ENCODE measurements at places on chromosomes 2 and 18. TPM values are rescaled to one million over a fixed set of nuclear protein-coding genes. Genes with fewer than 3 reads are reported as not detected.

DNA sequence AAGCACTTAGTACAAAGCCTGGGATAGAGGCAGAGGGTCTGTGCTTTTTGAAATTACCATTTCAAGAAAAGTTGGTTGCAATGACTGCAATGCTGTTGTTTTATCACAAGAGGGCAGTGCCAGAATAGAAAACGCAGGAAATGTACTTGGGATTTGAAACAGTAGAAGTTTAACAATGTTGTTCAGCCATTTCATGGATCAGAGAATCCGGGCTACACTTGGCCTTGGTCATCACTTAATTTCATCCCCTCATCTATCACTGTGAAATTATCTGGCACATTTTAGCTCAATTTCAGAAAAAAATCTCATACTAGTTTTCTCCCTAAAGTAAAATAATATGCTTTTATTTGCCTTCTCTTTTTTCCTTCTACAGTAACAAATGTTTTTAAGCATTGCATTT is 70.8 kb downstream of the RAPGEF4 start:
- H3K36me3 ChIP-seq, result peaks cover 3% of the 10 kb centered on the region
- H3K4me3 ChIP-seq, result no peak overlapping the region
- no peak overlapping the region for H3K27ac ChIP-seq

- no peaks in the 10 kb centered on the region for H3K36me3 ChIP-seq
- no peak overlapping the region for H3K4me3 ChIP-seq
- no peak overlapping the region for H3K27ac ChIP-seq
- H3K27me3 ChIP-seq, result peaks cover 37% of the 10 kb centered on the region
- no peaks in the 10 kb centered on the region for H3K4me1 ChIP-seq
These were observed 2.1 kb downstream of the SERPINB10 start for GRCh38 chr18:63909870-63910269.

- no peaks in the 10 kb centered on the region for H3K36me3 ChIP-seq
- no peak for DNase-seq
- no peaks in the 10 kb centered on the region for H3K27me3 ChIP-seq
These were observed 297.2 kb downstream of the NDUFA10 start for GRCh38 chr2:239727776-239728600.

DNA sequence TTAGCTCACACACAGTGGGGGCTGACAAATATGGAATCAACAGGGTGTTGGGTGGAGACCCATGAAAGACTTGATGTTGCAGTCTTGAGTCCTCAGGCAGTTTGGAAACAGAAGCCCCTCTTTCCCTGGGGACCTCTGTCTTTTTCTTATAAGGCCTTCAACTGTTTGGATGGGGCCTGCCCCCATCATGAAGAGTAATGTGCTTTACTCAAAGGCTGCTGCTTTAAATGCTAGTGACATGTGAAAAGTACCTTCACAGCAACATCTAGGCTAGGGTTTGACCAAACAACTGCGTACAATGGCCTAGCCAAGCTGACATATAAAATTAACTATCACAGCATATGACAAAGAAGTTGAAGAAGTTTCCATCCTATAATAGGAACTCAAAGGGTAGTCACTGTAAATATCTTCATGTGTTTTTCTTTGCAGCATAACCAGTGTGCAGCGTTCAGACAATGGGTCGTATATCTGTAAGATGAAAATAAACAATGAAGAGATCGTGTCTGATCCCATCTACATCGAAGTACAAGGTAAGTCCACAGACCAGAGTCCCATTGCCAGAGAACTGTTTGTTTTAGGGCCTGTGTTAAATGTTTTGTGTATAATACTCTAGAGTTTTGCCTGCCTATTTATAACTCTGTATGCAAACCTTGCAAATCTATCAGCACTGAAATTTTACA is 46.3 kb downstream of the MERTK start:
- DNase-seq, result no peak
- H3K27me3 ChIP-seq, result peaks cover 10% of the 10 kb centered on the region
- no peak overlapping the region for H3K27ac ChIP-seq
- H3K36me3 ChIP-seq, result no peaks in the 10 kb centered on the region
- no peaks in the 10 kb centered on the region for H3K4me1 ChIP-seq
- no peak overlapping the region for H3K4me3 ChIP-seq

DNA sequence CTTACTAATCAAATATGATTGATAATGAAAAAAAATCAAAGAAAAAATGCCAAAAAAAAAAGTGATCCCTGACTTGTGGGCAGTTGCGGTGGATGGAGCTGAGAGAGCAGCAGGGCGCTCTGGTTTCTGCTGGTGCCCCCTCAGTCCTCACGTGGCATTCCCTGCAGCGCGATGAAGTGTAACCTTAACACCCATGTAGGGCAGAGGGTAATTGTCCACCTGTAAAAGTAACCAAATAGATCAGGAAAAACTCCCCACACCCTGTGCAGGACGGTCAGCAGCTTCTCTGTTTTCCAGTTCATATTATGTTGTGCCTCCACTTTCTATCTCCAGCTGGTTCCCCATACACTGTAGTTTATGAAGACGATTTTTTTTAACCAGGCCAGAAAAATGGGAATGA is 25.0 kb downstream of the COA5 start:
- H3K4me3 ChIP-seq, result no peak overlapping the region
- peaks cover 6% of the 10 kb centered on the region for H3K36me3 ChIP-seq
- H3K4me1 ChIP-seq, result no peaks in the 10 kb centered on the region
- H3K27ac ChIP-seq, result no peak overlapping the region
- DNase-seq, result no peak

DNA sequence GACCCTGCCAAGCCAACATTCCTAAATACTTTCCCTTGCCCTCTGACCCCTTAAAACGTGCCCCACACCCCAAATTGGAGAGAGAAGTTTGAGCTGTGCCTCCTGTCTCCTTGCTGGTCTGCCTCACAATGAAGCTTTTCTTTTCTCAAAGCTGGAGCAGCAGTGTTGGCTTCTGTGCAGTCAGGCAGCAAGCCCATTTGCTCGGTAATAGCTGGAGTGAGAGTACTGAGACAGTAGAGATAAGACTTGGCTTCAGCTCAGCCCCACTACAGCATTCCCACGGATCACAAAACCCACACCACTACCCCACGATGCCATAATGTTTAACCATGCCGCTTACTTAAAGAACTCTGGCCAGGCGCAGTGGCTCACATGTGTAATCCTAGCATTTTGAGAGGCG is 73.0 kb downstream of the NCAPH start:
- no peaks in the 10 kb centered on the region for H3K36me3 ChIP-seq
- no peak for DNase-seq
- H3K4me3 ChIP-seq, result no peak overlapping the region

- no peaks in the 10 kb centered on the region for H3K4me1 ChIP-seq
- peaks cover 3% of the 10 kb centered on the region for H3K27me3 ChIP-seq
- DNase-seq, result no peak
- H3K27ac ChIP-seq, result no peak overlapping the region
- no peaks in the 10 kb centered on the region for H3K36me3 ChIP-seq
These were observed 100.0 kb upstream of the PID1 start for GRCh38 chr2:229371086-229371485.

- H3K4me3 ChIP-seq, result no peak overlapping the region
- H3K36me3 ChIP-seq, result peaks cover 3% of the 10 kb centered on the region
- H3K4me1 ChIP-seq, result no peaks in the 10 kb centered on the region
- no peak overlapping the region for H3K27ac ChIP-seq
- DNase-seq, result peak; percentile 45
These were observed 73.0 kb upstream of the KCTD1 start for GRCh38 chr18:26621161-26622026.

- H3K27me3 ChIP-seq, result peaks cover 3% of the 10 kb centered on the region
- no peak overlapping the region for H3K4me3 ChIP-seq
- no peaks in the 10 kb centered on the region for H3K4me1 ChIP-seq
- no peak overlapping the region for H3K27ac ChIP-seq
These were observed 495.2 kb upstream of the MEIS1 start for GRCh38 chr2:65939687-65940086.

DNA sequence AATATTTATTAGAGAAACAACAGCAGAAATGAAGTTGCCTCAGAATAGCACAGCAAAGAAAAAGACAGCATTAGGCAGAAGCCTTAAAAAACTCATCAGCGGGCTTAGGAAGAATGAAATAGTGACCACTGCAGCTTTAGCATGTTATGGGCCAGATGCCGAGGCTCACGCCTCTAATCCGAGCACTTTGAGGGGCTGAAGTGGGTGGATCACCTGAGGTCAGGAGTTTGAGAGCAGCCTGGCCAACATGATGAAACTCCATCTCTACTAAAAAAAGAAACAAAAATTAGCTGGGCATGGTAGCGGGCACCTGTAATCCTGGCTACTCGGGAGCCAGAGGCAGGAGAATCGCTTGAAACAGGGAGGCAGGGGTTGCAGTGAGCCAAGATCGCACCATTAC is 32.4 kb downstream of the AP1S3 start:
- H3K4me3 ChIP-seq, result no peak overlapping the region
- DNase-seq, result no peak
- H3K27ac ChIP-seq, result no peak overlapping the region
- no peaks in the 10 kb centered on the region for H3K27me3 ChIP-seq
- H3K4me1 ChIP-seq, result peaks cover 11% of the 10 kb centered on the region

- DNase-seq, result no peak
- peaks cover 4% of the 10 kb centered on the region for H3K36me3 ChIP-seq
- peaks cover 3% of the 10 kb centered on the region for H3K4me1 ChIP-seq
- H3K27ac ChIP-seq, result no peak overlapping the region
- H3K27me3 ChIP-seq, result no peaks in the 10 kb centered on the region
- no peak overlapping the region for H3K4me3 ChIP-seq
These were observed 54.9 kb downstream of the VRK2 start for GRCh38 chr2:58101500-58101899.

DNA sequence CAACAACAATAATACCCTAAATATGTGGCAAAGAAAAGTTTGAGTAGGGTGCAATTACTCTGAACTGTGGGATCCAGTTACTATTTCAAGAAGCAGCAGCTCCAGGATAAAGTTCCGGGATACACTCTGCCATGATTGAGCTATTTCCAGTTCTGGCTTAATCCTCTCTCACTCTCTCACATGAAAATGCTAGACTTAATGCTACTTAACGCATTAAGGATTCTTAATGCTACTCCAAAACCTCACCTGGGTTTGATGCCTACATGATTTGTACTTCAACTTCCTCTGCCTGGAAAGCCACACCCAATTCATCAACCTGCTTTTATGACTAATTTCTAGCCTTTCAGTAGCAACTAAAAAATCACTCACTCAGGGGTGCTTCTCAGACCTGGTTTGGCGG is 151.1 kb upstream of the HNMT start:
- H3K27ac ChIP-seq, result no peak overlapping the region
- H3K4me3 ChIP-seq, result no peak overlapping the region
- H3K27me3 ChIP-seq, result no peaks in the 10 kb centered on the region
- H3K36me3 ChIP-seq, result no peaks in the 10 kb centered on the region

DNA sequence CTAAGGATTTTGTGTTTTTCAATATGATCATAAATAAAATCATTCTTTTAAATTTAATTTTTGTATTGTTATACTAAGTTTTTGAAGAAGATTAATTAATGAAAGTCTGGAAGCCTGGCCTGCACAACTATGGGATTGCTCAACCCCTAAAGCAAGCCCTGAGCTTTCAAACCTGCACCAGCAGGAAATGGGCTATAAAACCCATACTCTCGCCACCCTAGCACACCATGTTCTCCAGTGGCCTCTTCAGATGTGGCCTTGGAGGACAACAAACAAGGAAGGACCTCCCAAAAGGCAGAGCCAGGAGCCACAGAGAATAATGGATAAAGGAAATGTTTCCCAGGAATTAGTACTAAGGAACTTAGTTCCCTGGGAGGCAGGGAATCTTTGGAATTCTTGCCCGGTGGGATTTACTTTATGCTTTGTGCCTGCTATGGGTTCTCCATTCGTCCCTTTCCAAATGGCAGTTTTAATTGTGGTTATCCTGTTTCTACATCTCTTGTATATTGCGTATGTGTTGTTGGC is 212.5 kb downstream of the ZFP36L2 start:
- H3K4me1 ChIP-seq, result peaks cover 11% of the 10 kb centered on the region
- H3K36me3 ChIP-seq, result no peaks in the 10 kb centered on the region
- no peak overlapping the region for H3K4me3 ChIP-seq
- H3K27ac ChIP-seq, result no peak overlapping the region
- no peak for DNase-seq
- H3K27me3 ChIP-seq, result no peaks in the 10 kb centered on the region

GRCh38 chr18:65632236-65632635 is 118.6 kb upstream of the CDH7 start:
- no peaks in the 10 kb centered on the region for H3K36me3 ChIP-seq
- DNase-seq, result no peak
- no peaks in the 10 kb centered on the region for H3K27me3 ChIP-seq
- H3K27ac ChIP-seq, result no peak overlapping the region
- no peak overlapping the region for H3K4me3 ChIP-seq

GRCh38 chr2:25274868-25275574 is 66.7 kb downstream of the DNMT3A start:
- H3K27me3 ChIP-seq, result no peaks in the 10 kb centered on the region
- peak overlapping the region; percentile 94 for H3K27ac ChIP-seq

- H3K27me3 ChIP-seq, result no peaks in the 10 kb centered on the region
- H3K4me3 ChIP-seq, result no peak overlapping the region
- H3K27ac ChIP-seq, result peak overlapping the region; percentile 81
- peaks cover 64% of the 10 kb centered on the region for H3K4me1 ChIP-seq
- peaks cover 2% of the 10 kb centered on the region for H3K36me3 ChIP-seq
These were observed 532.1 kb downstream of the RNF144A start for GRCh38 chr2:7449298-7449697.

- no peak overlapping the region for H3K4me3 ChIP-seq
- DNase-seq, result no peak
- H3K27ac ChIP-seq, result no peak overlapping the region
- no peaks in the 10 kb centered on the region for H3K4me1 ChIP-seq
- H3K27me3 ChIP-seq, result peaks cover 16% of the 10 kb centered on the region
These were observed 35.1 kb downstream of the EVA1A start for GRCh38 chr2:75525434-75526310.

C1D gene
- total RNA-seq, result 19.0 TPM

POTEI gene
- total RNA-seq, result not detected

AGXT gene
- total RNA-seq, result not detected

ATP6V1B1 gene
- total RNA-seq, result not detected

MTX2 gene
- total RNA-seq, result 24.3 TPM

LPIN1 gene
- total RNA-seq, result 102 TPM

REG3G gene
- total RNA-seq, result not detected

MAB21L4 gene
- not detected for total RNA-seq

FAM110C gene
- 0.10 TPM for total RNA-seq

CXCR1 gene
- total RNA-seq, result not detected

SPC25 gene
- total RNA-seq, result 31.0 TPM

VAMP8 gene
- total RNA-seq, result 102 TPM

PLCL1 gene
- total RNA-seq, result 3.3 TPM

MYO5B gene
- 0.12 TPM for total RNA-seq

LCLAT1 gene
- total RNA-seq, result 22.8 TPM

DIS3L2 gene
- 32.4 TPM for total RNA-seq

CHN1 gene
- total RNA-seq, result 3.3 TPM
